ENCODE measurements at places on chromosomes 1 and 21. TPM values are rescaled to one million over a fixed set of nuclear protein-coding genes. Genes with fewer than 3 reads are reported as not detected.

DNA sequence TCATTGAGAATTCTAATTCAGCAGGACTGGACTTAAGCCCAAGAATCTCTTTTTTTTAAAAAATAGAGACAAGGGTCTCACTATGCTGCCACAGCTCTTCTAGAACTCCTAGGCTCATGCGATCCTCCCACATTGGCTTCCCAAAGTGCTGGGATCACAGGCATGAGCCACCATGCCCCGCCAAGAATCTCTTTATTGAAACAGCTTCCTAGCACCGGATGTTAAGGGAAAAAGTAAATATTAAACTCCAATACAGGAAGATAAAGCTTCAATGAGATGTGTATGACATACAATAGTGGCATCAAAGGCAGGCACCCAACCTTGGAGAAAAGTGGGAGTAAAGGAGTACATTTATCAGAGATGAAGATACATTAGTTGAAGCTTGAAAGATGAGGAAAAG, 25.5 kb downstream of the PUM1 start:
- no peak for DNase-seq

- DNase-seq, result no peak
Observed at GRCh38 chr1:162193221-162193620, 123.7 kb downstream of the NOS1AP start.

- no peak for DNase-seq
Observed at GRCh38 chr1:189220750-189221149, 1256.9 kb downstream of the BRINP3 start.

The HORMAD1 gene
- total RNA-seq, result 0.95 TPM

DNA sequence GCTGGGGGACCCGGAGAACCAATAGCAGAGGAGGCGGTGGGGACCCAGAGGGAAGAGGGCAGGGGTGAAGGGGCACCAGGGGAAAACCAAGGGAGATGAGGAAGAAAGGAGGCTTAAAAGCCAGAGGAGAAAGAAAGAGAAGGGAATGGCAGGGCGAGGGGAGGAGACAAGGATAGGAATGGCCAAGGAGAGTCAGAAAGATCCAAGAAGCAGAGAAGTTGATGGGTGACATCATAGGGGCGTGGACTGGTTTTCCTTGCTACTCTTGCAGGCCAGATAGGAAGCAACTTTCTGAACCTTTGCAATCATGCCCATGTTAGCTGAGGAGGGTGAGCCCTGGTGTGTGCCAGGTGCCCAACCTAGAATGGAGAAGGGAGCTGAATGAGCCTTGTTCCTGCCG, 5.4 kb downstream of the NPR1 start:
- DNase-seq, result peak; percentile 38

The ASPM gene
- 36.6 TPM for total RNA-seq

DNA sequence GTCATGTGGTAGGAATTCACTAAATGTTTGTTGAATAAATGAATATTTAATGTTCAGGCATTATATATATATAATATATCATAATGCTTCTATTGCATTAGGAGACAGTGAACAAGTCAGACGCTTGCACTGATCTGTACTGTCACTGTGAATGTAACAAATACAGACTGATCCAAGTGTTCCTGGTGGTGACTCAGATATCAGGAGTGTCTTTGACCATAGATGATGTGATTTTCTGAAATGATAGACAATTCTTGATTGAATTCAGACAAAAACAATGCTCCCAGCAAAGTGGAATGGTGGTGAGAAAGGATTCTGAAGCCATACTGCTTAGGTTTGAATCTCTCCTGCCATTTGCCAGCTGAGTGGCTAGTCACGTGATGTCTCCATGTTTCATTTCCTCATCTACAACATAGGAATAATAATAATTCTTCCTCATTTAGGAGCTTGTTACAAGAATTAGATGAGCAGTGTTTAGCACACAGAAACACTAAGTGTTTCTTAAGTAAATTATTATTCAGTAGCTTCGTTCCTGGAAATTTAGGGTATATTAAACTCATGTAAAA, 71.0 kb downstream of the OLFML2B start:
- DNase-seq, result no peak

DNA sequence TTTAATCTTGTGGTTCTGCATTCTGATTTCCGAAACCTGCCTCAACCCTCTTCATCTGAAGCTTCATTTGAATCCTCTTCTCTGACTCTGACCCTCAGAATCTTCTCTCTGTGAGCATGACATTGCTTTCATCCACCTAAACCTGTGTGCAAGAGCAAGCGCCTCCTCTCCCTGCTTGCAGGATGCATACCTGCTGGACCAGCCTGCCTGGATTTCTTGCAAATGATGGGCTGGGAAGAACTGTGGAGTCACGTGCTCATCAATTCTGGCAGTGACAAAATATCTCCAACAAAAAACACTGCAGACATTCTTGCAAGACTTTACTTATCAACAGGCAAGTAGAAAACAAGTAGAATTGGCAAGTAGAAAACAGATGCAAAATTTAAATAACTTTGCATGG, 20.8 kb upstream of the SLC35F3 start:
- no peak for DNase-seq

The IL22RA1 gene
- total RNA-seq, result 0.86 TPM

DNA sequence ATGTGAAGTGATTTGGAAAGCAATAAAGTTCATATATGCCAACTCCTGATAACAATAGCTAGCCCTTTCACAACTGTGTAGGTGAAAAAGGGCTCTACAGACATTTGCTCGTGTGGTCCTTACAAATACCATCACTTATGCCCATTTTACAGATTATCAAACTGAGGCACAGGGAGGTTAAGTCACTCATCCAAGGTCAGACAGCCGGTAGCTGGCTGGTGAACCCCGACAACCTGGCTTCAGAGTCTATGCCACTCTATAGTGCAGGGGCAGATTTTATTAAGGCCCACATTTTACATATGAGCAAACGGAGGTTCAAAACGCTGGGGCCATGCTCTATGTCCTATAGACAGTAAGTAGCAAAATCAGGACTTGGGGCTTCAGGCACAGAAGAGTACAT, 280.5 kb downstream of the RRAGC start:
- no peak for DNase-seq

DNA sequence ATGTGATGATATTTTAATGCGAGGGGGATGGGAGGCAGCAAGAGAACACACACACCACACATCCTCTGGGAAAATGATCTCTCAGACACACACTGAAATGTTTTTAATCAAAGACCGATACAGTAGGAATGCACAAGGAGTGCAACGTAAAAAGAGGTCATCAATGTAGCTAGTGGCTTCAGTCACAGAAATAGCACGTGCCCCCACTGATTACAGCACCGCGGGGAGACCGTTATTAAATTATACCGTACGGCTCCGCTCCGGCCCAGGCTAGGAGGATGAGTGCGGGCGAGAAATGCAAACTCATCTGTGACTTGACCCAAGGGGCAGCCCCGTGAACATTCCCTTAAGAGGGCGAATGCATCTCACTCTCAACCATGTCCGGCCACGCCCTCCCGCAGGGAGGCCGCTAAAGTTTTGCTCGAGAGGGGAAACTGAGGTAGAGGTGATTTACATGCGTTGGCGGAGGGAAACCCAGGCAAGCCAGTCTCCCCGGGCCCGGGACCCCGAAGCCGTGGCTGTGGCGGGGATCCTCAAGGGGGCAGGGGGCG, 552 bp downstream of the UBR4 start:
- DNase-seq, result peak; percentile 38

Measured in MG63 (cell line).